ENCODE measurements at places on chromosomes 3 and 15. TPM values are rescaled to one million over a fixed set of nuclear protein-coding genes. Genes with fewer than 3 reads are reported as not detected.

Gene CADM2
- total RNA-seq, result 0.45 TPM

Gene GABRA5
- not detected for total RNA-seq

Gene ZNF80
- 0.22 TPM for total RNA-seq

Gene SH3GL3
- 11.1 TPM for total RNA-seq

Gene ARPIN
- 15.3 TPM for total RNA-seq

Gene RGMA
- total RNA-seq, result 179 TPM

Gene SNAP23
- 72.9 TPM for total RNA-seq

Gene PDCD10
- total RNA-seq, result 34.7 TPM

Gene ZNF620
- total RNA-seq, result 9.7 TPM

Gene EBLN2
- 3.0 TPM for total RNA-seq

Gene FILIP1L
- 13.8 TPM for total RNA-seq

Gene HYPK
- total RNA-seq, result 11.4 TPM

Gene RTP4
- 0.31 TPM for total RNA-seq

Gene NME9
- total RNA-seq, result 3.6 TPM

Gene CTDSPL2
- total RNA-seq, result 47.3 TPM

Gene TERB2
- total RNA-seq, result not detected

Gene VGLL3
- total RNA-seq, result 0.85 TPM

Gene STRA6
- total RNA-seq, result 38.6 TPM

Gene CYP8B1
- total RNA-seq, result 1.7 TPM

Gene TRPM1
- 0.62 TPM for total RNA-seq

Gene XCR1
- 0.04 TPM for total RNA-seq

Gene PIGX
- 9.8 TPM for total RNA-seq

Gene CCDC191
- total RNA-seq, result 2.9 TPM

Gene ACAA1
- total RNA-seq, result 24.1 TPM

Gene SMCO1
- 0.10 TPM for total RNA-seq

Gene CERS3
- 0.68 TPM for total RNA-seq

Gene MESP1
- 2.1 TPM for total RNA-seq

Gene DNASE1L3
- 0.21 TPM for total RNA-seq

Gene ROBO2
- 45.1 TPM for total RNA-seq

Gene MLF1
- 21.7 TPM for total RNA-seq

Gene PLSCR2
- not detected for total RNA-seq

Gene SECISBP2L
- total RNA-seq, result 50.8 TPM

Gene TMC3
- total RNA-seq, result 0.05 TPM

Gene PRKAR2A
- total RNA-seq, result 39.4 TPM

Gene RARB
- total RNA-seq, result 41.3 TPM

Gene SST
- 17.4 TPM for total RNA-seq

Gene IQCH
- total RNA-seq, result 11.2 TPM

Gene ACKR2
- 0.26 TPM for total RNA-seq

Gene PTX3
- 6.0 TPM for total RNA-seq

Gene SGO1
- 15.8 TPM for total RNA-seq

Gene KPNA4
- 21.7 TPM for total RNA-seq

Gene MAP6D1
- 3.5 TPM for total RNA-seq

Gene STARD9
- total RNA-seq, result 11.6 TPM

Gene SHQ1
- total RNA-seq, result 7.8 TPM

Gene TNFAIP8L3
- 0.55 TPM for total RNA-seq

Gene PRR23A
- 0.52 TPM for total RNA-seq

Data from motor neuron (in vitro differentiated cells).